EL (cell line): ENCODE measurements at places on chromosomes 2 and 18.

GRCh38 chr2:158047156-158047611 is 54.5 kb upstream of the UPP2 start:
- DNase-seq: no peak

GRCh38 chr2:48583961-48584360 is 33.7 kb upstream of the GTF2A1L start:
- DNase-seq: no peak

DNA sequence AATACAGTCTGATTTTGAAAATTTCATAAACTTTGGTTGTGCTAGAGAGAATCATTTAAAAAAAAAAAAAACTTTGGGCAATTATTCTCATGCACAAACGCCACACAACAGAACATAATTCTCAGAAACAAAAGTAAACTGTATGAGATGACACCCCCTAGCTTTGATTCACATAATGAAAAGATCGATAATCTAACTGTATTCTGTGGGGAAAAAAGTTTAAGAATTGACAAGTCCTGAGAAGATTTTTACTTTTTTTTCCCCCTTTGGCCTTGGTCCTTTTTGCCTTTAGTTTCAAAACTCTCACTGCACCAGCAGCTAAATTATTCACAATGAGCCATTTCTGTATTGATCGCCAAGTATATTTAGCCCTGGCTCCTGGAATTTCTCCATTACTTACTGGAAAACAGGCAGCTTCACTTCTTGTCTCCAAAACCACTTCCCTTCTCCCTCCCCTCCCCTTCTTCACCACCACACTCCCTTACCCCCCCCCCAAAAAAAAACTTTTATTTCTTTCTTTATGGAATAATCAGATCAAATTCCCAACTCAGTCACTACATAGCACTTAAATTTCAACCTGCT is 2.0 kb downstream of the IKZF2 start:
- DNase-seq: peak; percentile 16

DNA sequence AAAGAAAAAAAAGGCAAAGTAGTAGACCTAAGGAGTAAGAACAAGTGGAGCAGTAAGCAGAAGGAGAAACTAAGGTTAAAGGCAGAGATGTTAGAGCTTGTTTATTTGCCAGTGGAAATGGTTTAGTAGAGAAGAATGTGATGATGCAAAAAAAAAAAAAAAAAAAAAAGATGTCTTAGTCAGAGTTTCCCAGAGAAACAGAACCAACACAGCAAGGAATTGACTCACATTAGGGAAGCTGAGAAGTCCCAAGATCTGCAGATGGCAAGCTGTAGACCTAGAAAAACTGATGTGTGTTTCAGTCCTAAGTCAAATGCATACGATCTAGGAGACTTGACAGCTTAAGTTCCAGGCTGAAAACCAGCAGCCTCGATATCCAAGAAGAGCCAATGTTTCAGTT is 1548.8 kb upstream of the LRRTM1 start:
- DNase-seq: no peak
